NCI-H2081 treated with DMSO at 0.1 percent for 48 hours (cell line): ENCODE measurements at places on chromosomes 3 and 15.

GRCh38 chr3:155963570-155963969 is 93.1 kb downstream of the GMPS start:
- DNase-seq, result no peak

DNA sequence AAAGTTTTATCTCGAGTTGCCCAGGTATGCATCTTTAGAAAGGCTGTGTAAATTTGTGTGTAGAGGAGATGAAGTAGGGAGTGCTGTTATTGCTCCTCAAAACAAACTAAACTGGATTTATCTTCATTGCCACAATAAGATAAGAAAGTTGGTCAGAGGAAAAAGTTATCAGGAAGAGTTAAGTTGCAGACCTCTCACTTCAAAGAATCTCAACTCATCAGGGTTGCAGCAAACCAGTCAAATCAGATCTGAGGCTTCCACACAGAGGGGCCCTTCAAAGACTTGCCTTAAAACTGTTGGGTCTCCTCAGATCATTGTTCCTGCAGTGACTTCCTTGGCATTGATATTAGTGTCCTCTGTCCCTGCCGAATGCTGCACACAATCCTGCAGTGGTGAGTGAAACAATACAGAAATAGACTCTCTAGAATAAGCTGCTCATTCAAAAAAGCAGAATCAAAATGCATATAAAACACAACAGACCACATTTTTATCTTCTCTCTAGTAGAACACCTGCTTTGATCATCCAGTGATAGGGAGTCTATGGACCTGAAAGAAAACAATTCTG is 191.2 kb upstream of the CBLB start:
- no peak for DNase-seq

- no peak for DNase-seq
These were observed 529.0 kb downstream of the AGBL1 start for GRCh38 chr15:86608461-86609205.

- DNase-seq, result no peak
These were observed 52.0 kb downstream of the OXNAD1 start for GRCh38 chr3:16316847-16317560.

- DNase-seq, result no peak
These were observed 17.8 kb downstream of the GCSAM start for GRCh38 chr3:112115161-112115739.

- DNase-seq, result no peak
These were observed 55.6 kb upstream of the SEMA6D start for GRCh38 chr15:47661661-47662180.

GRCh38 chr15:82040390-82040789 is 5.4 kb downstream of the MEX3B start:
- DNase-seq, result no peak

DNA sequence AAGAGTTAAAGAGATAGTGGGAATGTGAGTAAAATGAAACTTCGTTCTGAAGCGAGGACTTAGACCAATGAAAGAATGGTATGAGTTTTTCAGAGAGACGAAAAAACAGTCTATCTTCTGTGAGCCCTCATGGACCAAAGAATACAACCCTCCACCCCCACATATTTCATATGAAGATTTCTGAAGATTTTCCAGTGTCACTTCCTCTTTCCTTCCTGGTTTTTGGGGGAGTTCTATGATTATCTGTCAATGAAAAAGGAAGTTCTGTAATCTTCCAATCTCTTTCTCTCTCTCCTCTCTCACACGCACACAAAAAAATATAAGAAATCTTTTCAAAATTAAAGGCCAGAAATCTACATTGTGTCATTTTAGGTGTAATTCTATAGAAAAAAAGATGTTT is 27.7 kb downstream of the CMSS1 start:
- DNase-seq, result no peak

DNA sequence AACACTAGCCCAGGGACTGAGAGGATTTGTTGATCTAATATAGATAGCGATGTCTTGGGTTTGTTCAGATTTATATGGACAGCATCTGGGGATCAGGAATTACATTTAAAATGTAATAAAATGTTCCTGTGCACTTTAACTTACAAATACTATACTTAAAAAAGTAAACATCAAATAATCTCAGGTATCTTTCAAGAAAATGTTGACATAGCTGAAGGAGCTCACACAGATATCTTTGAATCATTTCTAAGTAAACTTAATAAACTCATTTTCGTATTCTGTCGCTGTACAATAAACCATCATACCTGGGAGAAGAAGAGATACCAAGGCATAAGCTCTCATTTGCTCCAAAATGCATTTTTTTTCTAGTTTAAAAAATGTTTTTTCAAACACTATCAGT is 557.5 kb upstream of the NR2F2 start:
- no peak for DNase-seq

GRCh38 chr3:112331851-112332250 is 1.1 kb upstream of the CD200 start:
- DNase-seq, result no peak

- no peak for DNase-seq
These were observed 1087.1 kb upstream of the ALCAM start for GRCh38 chr3:104279617-104280016.

DNA sequence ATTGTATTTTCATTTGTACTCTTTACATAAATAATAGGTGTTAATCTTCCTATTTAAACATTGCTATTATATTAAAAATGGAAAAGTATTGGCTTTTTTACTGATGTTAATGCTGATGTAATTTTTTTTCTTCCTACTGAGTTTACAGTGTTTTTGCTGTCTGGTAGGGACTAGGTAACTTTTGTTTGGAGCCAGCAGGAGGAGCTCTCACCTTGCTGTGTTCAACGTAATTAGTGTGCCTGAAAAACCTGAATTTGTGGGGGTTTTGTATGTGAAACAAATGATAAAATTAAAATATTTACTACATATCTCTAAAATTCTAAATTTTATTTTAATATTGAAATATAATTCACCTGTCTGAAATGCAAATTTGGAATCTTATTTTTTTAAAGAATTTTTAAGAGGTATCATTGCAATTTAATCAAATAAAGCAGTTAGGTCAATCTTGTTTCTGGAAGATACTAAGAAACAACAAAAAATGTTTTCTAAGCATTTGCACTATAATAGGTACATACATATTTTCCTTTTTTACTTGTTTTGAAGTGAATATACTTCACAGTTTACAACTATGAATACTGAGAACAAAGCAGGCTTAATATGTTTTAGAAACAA is 48.8 kb downstream of the EPHA6 start:
- peak; percentile 53 for DNase-seq

DNA sequence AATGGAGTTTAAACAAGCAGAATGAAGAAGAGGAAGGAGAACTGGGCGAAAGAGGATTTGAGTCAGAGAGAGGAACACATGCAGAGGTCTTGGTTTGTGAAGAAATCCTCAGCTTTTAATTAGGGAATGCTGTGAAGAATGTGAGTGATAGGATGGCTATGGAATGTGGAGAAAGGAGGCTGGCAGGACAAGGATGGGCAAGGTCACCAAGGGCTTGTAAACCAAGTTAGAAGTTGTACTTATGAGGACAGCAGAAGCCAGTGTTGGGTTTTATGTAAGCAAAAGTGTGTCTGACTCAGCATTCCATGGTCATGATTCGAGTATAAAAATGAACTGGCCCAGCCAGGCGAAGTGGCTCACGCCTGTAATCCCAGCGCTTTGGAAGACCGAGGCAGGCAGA is 60.0 kb upstream of the IL12A start:
- no peak for DNase-seq

GRCh38 chr15:68151277-68151676 is 53.9 kb downstream of the CALML4 start:
- DNase-seq, result no peak

DNA sequence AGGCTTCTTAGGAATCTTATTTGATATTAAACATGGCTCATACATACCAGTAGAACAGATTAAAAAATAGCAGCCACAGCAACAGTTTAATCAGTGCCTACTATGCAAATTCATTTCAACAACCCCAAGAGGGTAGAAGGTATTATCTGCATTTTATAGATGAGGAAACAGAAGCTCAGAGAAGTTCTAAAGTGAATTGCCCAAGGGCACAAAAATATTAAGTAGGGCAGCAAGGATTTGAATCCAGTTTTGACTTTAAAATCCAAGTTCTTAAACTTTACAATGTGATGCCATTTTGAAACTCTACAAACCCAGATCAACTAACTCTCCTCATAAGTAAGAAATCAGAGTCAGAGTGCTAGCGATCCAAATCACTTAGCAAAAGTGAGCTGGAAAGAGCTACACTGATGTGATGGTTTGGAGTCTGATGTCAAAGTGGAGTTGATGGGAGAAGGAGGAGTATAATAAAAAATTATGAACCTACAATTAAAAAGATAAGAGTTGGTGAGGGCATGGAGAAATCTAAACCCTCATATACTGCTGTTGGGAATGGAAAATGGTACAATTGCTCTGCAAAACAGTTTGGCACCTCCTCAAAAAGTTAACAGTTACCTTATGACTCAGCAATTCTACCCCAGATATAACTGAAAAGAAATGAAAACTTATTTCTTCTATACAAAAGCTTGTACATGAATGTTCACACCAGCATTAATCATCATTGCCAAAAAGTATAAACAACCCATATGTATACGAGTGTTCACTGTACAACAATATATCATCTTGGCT is 51.0 kb upstream of the PLXND1 start:
- DNase-seq, result no peak

GRCh38 chr15:54577476-54578250 is 599.4 kb downstream of the UNC13C start:
- DNase-seq, result no peak

DNA sequence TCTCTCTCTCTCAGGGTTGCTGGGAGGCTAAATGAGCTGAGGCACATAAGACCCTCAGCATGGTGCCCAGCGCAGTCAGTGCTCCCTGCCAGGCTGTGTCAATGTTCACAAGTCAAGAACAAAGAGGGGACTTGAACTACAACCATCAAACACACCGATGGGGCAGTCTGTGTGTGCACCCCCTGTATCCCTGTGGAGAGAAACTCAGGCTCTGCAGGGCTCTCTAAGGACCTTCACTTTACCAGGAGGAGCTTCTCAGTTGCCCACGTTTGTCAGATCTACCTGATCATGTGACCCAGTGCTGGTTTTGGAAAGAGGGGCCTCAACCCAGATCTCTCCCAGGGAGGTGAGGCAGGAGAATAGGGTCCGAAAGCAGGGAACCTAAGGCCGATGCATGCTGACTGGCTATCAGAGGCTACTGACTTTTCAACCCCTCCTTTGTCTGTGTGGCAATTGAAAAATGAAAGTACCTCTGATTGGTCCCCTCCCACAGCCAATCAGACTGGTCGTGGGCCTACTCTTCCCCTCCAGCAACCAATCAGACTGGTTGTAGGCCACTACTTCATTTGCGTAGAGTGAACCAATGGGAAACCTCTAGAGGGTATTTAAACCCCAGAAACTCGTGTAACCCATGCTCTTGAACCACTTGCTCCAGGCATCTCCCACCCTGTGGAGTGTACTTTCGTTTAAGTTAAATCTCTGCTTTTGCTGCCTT is 34.0 kb downstream of the RHCG start:
- no peak for DNase-seq

- DNase-seq, result no peak
These were observed 62.3 kb downstream of the TMEM39A start for GRCh38 chr3:119401069-119401468.

DNA sequence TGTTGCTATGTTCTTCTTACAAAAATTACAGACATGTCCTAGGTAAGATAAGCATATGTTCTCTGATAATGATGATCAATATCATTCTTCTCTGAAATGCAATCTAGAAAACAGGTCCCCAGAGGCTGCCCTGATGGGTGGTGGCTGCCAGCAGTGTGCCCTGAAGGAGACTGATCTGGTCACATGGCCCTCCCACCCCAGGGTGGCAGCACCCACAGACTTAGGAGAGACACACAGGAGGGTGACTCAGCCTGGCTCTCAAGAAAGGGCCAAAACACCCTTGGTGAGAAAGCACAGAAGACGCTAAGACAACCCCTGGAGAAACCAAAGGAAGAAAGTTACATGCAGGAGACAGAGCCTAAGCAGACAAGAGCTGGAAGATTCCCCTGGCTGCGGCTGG is 203.7 kb downstream of the TJP1 start:
- DNase-seq, result no peak

GRCh38 chr3:109023656-109024254 is 70.1 kb upstream of the GUCA1C start:
- no peak for DNase-seq

DNA sequence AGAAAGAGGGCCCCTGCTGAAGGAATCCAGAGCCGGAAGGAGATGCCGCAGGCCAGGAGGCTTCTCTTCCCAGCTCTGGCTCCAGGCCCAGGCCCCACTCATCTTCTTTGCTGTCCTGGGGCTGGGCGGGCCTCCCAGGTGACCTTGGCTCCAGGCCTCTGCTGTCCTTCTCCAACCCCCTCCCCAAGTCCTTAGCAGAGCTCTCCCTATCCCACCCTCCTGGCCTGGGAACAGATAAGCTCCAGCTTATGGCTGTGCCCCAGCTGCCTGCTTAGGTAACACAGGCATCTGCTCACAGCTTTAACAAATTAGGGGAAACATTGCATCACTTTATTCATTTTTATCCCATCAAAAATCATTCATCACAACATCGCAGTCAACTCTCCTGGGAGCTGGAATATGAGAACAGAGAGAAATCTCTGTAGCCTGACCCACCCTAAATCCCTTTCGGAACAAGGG is 86.9 kb downstream of the SEMA5B start:
- no peak for DNase-seq

DNA sequence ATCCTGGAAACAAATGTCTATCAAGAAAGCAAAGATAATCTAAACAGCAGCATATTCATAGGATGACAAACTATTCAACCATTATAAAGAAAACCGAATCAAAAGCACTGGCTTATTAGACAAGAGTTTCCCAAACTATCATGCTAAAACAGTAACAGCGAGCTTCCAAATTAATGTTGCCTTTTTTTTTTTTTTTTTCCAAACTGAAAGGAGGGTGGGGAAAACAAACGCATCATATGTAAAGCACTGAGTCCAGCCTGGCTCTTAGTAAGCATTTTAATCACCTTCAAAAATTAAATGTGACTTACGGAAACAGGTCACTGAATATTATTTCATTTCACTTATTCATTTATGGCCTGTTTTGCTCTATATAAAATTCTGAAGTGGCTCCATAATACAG is 2.3 kb downstream of the TJP1 start:
- no peak for DNase-seq

DNA sequence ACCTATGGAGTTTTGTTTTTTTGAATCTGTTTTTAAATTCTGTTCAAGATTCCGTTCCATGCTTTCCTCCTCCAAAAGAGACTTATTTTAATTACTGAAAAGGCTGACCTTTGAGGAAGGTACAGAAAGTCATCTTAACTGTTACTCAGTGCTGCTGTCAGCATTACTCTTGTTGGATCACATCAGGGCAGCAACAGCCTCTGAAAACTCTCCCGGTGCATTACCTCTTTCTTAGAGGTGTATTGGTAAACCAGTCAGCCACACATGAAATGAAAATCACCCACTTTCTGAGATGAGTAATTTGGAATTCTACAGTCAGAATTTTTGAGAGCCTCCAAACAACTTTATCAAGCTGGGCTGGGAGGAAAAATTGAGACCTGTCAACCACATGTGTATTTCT is 88.5 kb upstream of the LIMD1 start:
- no peak for DNase-seq

- no peak for DNase-seq
These were observed 12.9 kb downstream of the SNX4 start for GRCh38 chr3:125507128-125507527.

DNA sequence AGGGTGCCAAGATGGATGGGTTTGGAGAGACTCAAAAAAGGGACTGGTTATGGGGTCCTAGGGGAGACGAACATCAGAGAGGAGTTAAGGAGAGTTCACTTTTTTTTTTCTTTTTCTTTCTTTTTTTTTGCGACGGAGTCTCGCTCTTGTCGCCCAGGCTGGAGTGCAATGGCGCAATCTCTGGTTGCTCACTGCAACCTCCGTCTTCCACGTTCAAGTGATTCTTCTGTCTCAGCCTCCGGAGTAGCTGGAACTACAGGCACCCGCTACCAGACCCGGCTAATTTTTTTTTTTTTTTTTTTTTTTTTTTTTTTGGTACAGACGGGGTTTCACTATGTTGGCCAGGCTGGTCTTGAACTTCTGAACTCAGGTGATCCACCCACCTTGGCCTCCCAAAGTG is 1.2 kb downstream of the SPINT1 start:
- no peak for DNase-seq
